ENCODE measurements at places on chromosomes 2 and 18.

DNA sequence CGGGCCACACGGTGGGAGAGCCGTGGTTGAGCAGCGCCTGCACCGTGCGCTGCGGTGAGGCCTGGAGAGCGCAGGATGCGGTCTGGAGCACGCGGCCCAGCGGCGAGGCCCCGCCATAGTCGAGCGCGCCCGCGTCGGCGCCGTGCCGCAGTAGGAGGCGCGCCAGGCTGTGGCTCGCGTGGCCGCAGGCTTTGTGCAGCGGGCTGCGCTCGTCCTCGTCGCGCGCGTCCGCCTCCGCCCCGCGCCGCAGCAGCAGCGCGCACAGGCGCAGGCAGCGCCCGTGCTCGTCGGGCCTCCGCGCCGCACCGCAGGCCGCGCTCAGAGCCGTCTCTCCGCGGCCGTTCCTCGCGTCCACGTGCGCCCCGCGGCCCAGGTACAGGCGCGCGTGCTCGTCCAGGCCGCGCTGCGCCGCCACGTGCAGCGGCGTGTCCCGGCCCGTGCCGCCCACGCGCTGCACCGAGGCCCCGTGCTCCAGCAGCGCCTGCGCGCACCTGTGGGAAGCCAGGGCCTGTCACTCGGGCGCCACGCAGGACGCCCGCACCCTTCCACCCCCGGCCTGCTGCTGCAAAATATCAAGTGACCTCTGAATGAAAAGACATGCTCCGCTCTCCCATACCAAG lies 46.3 kb upstream of the GBX2 start:
- DNase-seq = no peak

DNA sequence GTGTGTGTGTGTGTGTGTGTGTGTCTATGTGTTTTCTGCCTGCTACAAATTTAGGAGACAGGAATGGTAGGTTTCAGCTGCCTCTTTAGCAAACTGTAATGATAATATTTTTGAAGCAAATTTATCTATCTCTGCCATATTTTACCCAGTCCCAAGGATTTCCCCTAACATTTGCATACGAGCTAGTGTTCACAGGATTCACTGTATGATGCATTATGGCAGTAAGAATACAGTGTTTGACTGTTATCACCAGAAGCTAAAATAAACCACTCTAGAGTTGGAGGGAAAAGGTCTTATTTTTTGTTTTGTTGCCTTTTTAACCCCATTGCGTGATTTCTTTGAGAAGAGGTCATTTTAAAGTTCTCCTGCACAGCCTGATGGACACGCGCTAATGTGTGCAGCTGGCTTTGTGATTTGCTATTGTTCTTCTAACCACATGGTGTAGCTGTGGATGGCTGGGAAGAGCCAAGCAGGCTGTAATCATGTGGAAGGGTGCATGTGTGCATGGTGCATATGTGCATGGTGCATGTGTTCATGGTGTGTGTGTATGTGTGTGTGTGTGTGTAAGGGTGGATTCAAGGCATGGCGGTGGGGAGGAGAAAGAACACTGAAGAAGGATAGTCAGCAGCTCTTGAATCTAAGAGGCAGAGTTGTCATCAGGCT lies 62.4 kb downstream of the PLB1 start:
- no peak for DNase-seq

DNA sequence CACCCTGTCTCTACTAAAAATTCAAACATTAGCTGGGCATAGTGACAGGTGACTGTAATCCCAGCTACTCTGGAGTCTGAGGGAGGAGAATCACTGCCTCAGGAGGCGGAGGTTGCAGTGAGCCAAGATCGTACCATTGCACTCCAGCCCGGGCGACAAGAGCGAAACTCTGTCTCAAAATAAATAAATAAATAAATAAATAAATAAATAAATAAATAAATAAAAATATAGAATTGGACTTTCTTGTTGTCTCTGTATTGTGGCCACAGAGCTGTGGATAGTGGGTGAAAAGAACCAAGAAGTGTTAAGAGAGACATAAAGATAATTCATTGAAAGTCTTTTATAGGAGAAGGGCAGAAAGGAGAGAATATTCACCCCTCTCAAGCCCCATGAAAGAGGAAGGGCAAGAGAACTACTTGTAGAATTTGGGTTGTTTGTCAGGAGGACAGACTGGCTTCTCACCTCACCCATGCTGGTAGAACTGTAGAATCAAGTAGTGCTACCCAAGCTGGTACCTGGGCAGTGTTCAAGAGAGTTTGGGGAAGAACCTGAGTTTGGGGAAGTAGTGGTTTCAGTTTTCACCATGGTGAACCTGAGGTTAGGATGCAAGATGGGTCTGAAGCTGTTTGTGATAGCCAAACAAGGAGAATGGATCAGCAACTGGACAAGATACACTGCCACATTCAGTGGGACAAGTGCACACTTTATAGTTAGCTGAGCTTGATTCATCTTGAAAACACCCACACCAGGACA lies 256.5 kb downstream of the CD226 start:
- no peak for DNase-seq

DNA sequence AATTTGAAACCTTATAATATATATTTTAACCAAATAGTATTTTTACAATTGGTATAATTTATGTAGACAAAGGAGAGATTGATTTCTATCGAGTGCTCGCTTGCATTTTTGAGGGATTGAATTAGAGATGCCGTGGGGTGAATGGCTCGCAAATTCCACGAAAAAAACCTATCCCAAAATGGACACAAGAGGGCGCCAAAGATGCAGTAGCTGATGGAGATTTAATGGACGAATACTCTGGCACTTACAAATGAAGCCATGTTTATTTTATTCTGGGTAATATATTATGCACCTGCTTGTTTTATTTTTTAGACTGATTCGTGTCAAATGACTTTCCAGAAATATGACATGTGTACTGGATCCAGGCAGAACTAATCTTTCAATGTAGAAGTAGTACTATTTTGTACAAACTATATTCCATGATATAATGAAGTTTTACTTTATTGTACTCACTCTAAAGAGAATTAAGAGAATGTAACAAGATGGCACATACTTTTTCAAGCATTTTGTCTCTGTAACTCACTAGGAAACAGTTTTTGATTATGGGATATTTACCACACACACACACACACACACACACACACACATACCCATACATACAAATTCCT lies 505.4 kb downstream of the PLCL1 start:
- no peak for DNase-seq

DNA sequence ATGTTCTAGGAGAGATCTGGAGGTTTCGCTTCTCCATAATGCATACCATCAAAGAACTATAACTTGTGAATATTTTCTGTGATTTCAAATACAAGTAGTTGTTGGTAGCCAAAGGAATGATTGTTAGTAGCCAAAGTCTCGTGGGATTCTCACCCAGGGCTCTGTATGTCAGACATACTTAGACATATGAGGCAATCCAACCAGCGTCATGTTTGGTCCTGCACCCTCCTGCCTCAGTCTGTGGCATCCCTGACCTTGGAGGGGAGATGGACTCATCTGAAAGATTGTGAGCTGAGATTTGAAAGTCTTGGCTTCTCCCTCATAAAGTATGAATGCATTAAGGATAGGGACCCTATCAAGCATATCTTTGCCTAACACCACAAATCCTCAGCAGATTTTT lies 81.2 kb downstream of the CTIF start:
- DNase-seq = no peak

DNA sequence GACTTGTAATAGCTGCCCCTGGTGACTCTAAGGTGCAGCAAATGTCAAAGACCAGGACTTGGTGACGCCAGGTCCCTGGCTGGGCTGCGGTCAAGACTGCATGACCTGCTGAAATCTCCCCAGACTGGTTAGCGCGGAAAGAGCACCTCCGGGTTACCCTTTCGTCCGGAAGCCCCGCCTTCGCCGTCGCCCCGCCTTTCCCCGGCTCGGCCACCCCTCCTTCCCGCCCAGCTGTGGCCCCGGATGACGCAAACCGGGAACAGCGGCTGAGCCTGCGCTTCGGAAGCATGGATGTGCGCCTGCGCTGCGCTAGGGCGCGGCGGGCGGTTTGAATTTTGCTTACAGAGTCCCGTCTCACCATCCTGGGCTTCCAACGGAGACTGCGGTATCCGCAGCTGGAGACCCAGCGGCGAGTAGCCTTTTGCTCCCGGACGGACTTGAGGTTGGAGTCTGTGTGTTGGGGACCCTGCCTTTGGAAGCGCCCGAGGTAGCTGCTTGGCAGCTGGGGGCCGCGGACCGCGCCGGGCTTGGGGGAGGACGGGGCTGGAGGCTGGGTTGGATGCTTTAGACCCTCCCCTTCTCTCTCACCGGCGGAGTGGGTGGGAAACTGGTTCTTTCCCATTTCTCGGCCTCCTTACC lies at the start of gene SKA1:
SKA1 (plus strand) TSS at position 294 of the 639 bp plus-strand sequence. CDS start 785 bp downstream, outside the sequence.
- peak; percentile 79 for DNase-seq

- no peak for DNase-seq
These were observed 76.5 kb downstream of the STRN start for GRCh38 chr2:36889795-36890194.

DNA sequence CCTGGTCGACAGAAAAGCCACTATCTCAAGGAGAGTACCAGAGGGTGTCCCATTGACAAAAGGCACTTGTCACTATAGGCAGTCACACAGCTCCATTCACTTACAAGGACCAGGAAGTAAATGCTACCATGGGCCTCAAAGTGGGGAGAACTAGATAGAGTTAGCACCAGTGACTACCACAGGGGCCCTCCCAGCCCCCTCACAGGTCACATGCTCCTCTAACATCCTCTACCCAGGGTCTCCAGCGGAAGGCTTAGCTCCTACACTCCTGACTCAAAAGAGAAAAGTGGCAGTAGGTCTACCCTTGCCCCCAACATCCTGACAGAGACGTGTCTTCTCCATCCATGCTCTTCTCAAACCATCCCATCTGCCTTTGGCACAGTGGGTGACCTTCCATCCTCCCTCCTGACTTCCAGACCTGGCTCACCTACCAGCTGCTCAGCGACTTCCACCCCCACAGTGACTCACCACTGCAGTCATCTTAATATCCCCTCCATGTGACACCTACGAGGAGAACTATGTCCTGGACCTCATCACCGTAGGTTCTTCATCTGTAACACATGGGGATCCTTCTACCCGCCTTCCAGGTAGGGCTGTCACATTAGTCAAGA lies 5.6 kb upstream of the DNMT3A start:
- no peak for DNase-seq

DNA sequence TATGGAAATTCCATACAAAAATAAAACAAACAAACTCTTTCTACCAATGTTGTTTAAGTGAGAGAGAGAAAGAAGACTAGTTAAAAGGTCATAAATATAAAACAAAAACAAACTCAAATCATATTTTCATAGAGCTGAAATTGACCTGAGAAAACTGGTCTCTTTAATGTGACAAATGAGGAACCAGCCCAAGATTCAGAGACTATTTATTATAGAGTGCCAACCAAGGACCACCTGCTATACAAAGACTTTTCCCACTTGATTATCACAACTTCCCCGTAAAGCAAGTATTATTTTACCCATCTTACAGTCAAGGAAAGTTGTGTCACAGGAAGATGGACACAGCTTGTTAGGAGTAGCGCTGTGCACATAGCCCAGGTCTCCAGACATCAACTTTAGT lies 13.3 kb downstream of the ANKRD44 start:
- no peak for DNase-seq

DNA sequence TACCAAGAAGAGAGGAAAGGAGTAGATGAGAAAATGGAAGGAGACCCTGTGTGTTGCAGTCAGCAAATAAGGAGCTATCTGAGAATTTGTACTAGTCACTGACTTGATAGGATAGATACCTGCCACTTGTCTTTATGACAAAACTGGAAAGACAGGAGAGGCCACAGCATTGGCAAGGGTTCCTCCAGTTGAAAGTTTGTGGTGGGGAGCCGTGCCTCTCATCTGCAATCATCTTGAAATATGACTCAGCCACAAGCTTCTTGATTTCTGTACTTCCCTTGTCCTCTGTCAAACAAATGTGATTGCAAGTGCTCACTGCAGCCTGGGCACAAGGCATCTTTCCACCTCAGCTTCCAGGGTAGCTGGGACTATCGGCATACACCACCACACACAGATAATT lies 99.1 kb downstream of the GREB1L start:
- DNase-seq = no peak

- DNase-seq = no peak
These were observed 52.0 kb downstream of the EIPR1 start for GRCh38 chr2:3325458-3326181.

DNA sequence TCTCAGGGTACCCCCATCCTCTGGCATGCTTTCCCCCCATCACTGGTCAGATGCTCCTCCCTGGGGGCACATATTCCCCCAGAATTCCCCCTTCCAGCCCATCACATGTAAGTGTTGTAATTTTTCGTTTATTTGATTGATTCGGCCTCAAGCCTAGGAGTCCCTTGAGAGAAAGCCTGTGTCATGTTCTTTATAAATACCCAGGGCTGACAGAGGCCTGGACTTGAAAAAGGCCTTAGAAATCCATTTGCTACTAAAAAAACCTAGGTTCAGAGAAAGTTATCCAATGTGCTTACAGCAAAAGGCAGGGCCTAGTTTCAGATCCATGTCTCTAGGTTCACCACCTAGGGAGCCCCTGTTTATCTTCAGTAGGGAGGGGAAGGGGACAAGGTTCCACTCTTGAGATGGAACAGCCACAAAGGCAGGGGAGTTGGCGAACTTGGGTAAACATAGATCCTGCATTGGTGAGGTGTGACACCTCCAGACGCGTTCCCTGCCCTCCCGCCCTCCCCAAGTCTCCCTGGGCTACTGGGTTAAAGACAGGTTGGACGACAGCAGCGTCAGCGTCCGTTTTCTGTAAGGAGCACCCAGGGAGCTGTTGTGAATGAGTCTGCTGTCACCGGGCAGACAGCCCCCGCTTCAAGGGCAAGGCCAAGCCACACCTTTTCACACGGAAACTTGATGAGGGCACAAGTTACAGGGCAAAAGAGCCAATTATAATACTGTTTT lies 147.8 kb downstream of the EN1 start:
- DNase-seq = no peak

All from GM12864 (cell line).